ENCODE measurements at places on chromosomes 11 and 22.

- DNase-seq, result no peak
These were observed 28.5 kb downstream of the DCDC1 start for GRCh38 chr11:31340903-31341572.

DNA sequence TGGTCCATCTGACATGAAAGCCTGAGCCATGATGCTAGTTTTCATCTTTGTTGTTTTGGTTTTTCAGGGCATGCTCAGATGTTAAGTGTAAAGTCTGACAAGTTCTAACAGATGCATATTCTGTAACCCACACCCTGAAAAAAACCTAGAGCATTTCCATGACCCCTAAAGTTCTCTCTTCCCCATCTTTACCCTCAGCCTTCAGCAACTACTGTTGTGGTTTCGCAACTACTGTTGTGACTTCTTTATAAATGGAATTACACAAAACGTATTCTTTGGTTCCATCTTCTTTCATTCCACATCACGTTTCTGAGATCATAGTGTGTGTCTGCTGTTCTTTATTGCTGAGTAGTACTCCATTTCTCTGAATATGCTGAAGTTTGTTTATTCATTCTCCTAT lies 65.1 kb upstream of the LDLRAD3 start:
- no peak for DNase-seq

GRCh38 chr11:9459667-9460321 lies 1.0 kb upstream of the ZNF143 start:
- DNase-seq, result no peak

DNA sequence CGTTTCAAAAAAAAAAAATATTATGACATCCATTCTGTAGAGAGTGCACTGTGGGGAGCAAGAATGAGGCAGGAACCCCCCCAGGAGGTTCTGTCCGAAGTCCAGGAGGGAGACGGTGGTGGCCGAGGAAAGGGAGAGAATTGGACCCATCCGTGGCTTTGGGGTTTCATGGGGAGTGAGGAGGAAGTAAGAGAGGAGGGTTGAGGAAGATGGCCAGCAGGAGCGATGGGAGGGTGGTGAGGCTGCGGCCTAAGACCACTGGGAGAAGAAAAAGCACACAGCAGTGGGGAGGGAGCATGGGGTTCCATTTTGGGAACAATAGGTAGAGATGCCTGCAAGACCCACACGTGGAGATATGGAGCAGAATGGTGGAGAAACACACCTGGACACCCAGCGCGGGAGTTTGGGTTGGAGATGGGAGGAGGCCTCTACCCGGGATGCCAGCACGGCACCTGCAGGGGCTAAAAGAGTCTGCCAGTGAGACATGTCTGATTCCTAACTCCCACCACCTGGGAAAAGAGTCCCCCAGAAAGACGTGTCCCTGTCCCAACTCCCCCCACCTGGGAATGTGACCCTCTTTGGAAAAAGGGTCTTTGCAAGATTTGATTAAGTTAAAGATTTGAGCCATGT lies 72.5 kb upstream of the SHANK2 start:
- DNase-seq, result no peak

GRCh38 chr11:47271961-47272661 lies 2.2 kb downstream of the MADD start:
- no peak for DNase-seq

GRCh38 chr11:61267437-61267841 lies 26.5 kb downstream of the PGA5 start:
- no peak for DNase-seq

DNA sequence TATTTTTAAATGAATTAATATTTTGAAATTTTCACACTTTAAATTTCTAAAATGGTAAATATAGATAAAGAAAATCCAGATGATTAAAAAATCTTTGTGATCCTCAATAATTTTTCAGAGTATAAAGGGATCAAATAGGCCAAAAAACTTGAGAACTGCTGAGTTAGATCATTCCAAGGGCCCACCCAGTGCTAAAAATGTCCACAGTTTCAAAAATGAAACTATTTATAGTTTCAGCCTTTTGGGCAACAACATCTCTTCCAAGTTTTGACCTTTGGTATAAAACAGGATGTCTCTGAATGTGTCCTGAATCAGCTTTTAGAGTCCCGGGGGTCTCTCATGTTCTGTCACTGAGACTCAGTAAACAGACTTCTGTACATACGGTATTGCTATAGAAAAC lies 20.9 kb upstream of the BAIAP2L2 start:
- DNase-seq, result no peak

Measured in stimulated activated CD8-positive, alpha-beta memory T cell treated with anti-CD3 and anti-CD28 coated beads, Interleukin-15, amount 100 ng/mL, for 4 hours (primary cell).